ENCODE measurements at places on chromosomes 5 and 9. TPM values are rescaled to one million over a fixed set of nuclear protein-coding genes. Genes with fewer than 3 reads are reported as not detected.

GRCh38 chr5:73447530-73448462 lies 781 bp downstream of the FOXD1 start:
- peak; percentile 52 for DNase-seq

GRCh38 chr9:131298341-131298740 lies 8.8 kb downstream of the PLPP7 start:
- no peak for DNase-seq

DNA sequence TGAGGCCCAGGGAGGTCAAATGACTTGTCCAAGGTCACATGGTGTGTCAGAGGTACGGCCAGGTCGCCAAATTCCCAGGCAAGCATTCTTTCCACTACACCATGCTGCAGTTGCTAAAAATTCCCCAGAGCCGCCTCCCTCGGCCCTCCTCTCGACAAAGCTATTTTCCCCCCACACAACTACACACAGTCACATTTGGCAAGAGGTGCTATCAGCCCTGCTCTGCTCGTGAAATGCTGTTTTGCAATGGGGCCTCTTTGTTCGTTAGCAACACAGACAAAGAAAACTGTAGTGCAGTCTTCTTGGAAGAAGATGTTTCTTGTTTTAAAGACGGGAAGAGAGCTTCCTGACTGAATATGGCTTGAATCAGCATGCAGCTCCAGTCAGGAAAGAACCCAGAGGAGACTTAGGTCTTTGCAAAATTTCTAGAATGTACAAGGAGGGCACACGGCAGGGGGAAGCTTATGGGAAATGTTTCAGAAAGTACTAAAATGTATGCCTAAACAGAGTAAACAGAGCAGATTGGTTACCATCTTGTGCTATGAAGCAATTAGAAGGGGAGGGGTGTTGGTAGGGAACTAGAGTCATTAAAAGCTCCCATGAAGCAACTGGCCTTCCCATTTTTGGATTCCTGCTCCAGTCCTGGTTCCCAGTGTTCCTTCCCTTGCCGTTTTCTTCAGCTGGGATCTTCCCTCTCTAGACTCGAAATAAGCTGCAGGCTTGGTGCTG lies 14.2 kb downstream of the SLIT3 start:
- DNase-seq = no peak

- no peak for DNase-seq
These were observed 42.3 kb upstream of the MUSK start for GRCh38 chr9:110626101-110626829.

The SMIM33 gene
- 0.19 TPM for total RNA-seq

The CNTLN gene
- 1.1 TPM for total RNA-seq

The TRAF2 gene
- total RNA-seq = 36.2 TPM

The BTNL3 gene
- not detected for total RNA-seq

The GMCL2 gene
- not detected for total RNA-seq

The DOCK8 gene
- 173 TPM for total RNA-seq

The ADAMTS6 gene
- total RNA-seq = 4.0 TPM

The PHYHD1 gene
- 3.3 TPM for total RNA-seq
